Right atrium auricular region (tissue), 2 donors: ENCODE measurements at places on chromosomes 11 and 22. TPM values are rescaled to one million over a fixed set of nuclear protein-coding genes. Genes with fewer than 3 reads are reported as not detected.

Gene HORMAD2
- not detected for total RNA-seq

Gene MAPK8IP2
- total RNA-seq: 0.26 TPM

DNA sequence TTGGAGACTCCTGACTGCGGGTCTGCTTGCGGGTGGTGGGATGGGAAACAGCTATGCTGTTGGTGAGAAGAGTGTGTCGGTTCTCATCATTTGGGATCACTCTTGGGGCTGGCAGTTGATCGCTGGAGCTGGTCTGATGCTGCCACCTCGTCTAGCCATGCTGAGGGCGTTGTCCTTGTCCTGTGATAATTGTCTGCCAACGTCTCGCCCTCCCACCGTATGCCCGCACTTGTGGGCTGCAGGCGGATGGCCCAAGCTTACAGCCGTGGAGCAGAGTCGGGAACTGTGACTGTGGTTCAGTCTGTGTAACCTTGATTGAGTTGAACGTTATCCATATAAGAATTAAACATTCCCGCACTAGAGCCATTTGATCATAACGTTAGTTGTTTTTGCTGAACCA lies 204.4 kb downstream of the TBC1D22A start:
- H3K27ac ChIP-seq: no peak overlapping the region
- DNase-seq: no peak
- H3K27me3 ChIP-seq: no peaks in the 10 kb centered on the region
- no peak overlapping the region for H3K4me3 ChIP-seq

GRCh38 chr11:35139722-35140282 lies 831 bp downstream of the CD44 start:
- peak overlapping the region; percentile 70 for H3K4me3 ChIP-seq
- no peaks in the 10 kb centered on the region for H3K4me1 ChIP-seq
- no peaks in the 10 kb centered on the region for H3K27me3 ChIP-seq
- H3K36me3 ChIP-seq: no peaks in the 10 kb centered on the region
- peak overlapping the region; percentile 84 for H3K27ac ChIP-seq

GRCh38 chr11:118001494-118001971 lies 15.3 kb downstream of the IL10RA start:
- peaks cover 15% of the 10 kb centered on the region for H3K4me1 ChIP-seq
- H3K27me3 ChIP-seq: no peaks in the 10 kb centered on the region
- H3K36me3 ChIP-seq: no peaks in the 10 kb centered on the region
- H3K4me3 ChIP-seq: no peak overlapping the region

DNA sequence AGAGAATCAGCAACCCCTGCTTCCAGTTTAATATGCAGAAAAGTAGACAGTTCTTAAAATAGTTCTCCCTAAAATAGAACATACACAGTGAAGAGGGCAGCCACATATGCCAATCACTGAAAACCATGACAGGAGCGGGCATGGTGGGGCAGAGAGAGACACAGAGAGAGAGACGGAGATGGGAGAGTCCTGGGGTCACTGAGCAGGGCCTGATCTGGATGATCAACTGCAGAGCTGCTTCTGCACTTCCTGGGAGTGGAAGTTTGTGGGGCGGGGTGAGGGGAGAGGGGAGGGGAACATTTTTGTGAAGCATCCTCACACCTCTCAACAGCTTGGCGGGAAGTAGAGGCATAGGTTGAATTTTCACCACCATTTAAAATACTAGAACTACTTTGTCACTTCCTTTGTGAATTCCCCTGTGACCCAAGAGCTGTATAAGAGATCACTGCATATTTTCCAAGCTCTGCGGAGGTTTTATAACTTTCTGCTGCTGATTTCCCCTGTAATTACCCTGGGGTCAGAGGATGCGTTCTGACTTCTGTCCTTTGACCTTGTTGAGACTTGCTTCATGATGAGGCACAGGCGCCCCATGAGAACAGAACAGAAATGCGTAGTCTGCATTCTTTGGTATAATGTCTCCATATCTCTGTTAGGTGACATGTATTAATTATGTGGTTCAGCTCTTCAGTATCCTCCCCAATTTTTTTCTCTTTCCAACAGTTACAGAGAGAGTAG lies 419.4 kb downstream of the BRD1 start:
- H3K27me3 ChIP-seq: no peaks in the 10 kb centered on the region
- H3K4me3 ChIP-seq: no peak overlapping the region
- no peak for DNase-seq
- no peaks in the 10 kb centered on the region for H3K36me3 ChIP-seq
- H3K4me1 ChIP-seq: no peaks in the 10 kb centered on the region
- no peak overlapping the region for H3K27ac ChIP-seq
